Stimulated activated CD8-positive, alpha-beta memory T cell treated with anti-CD3 and anti-CD28 coated beads, Interleukin-7, amount 100 ng/mL, for 1 hour (primary cell): ENCODE measurements at places on chromosomes 12 and 14.

DNA sequence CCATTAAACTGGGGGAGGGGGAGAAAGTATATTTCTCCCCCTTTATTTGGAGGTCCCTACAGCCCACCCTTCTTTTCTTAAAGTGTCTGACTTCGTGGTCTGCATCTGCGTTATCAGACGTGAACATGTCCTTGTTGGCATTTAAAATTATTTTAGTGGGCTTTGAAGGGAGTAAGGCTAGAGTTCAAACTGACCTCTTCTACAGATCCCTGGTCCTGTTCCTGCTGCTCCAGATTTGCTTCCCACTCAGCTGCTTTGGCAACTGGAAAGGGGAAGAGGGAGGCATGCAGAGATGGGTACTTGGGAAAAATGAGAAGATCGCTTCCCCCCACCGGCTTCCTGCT is 611 bp upstream of the SIX6 start:
- no peak for DNase-seq

- DNase-seq: no peak
Observed at GRCh38 chr12:63877693-63878092, 33.2 kb downstream of the SRGAP1 start.

- no peak for DNase-seq
Observed at GRCh38 chr14:55772486-55772885, 192.5 kb downstream of the KTN1 start.

- DNase-seq: no peak
Observed at GRCh38 chr12:57829025-57829777, 10.7 kb upstream of the AVIL start.

GRCh38 chr12:102406033-102406584 is 74.3 kb downstream of the IGF1 start:
- no peak for DNase-seq

- no peak for DNase-seq
Observed at GRCh38 chr12:9899209-9899608, 17.9 kb downstream of the KLRF2 start.

DNA sequence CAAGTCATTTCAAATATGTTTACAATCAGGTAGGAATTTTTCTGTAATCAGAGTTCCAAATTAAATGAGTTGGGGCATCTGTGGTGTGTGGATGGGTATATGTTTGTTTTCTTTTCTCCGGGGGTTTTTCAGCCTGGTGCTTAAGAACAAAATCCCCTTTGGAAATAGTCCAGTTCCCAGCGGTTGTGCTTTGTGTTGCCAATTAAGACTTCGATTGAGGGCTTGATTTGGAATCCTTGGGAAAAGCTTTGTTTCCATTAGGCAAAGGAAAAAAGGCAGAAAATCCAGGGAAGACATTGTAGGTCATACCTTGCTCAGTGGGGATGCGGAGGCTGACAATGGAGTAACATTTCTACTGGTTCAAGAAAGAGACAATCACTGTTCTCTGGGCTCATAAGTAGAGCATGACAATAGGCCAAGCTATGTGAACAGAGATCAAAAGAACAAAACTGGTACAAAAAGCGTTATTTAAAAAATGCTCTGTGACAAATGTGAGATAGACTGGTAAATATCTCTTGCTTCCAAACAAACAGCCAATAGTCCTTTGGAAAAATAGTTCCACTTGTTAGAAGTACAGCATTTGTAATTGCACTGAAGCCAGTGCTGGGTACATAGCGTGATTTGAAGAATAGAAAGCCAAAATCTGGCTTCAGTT is 79.7 kb downstream of the EML1 start:
- no peak for DNase-seq

DNA sequence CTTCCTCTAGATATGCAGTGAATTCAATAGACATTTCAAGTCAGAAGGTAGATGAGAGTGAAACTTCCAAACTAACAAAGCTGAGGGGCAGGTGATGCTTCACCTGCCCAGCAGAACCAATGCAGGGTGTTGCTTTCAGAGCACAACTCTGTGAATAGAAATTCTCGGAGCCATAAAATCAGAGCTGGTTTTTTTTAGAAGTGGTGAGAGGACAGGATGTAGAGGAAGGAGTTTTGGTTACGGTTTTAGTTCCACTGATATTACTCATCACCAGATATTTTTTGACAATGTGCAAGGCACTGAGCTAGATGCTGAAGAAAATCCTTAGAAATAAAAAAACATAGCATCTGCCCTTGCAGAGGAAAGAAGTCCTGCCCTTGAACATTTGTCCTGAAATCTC is 62.2 kb downstream of the BMP4 start:
- no peak for DNase-seq

DNA sequence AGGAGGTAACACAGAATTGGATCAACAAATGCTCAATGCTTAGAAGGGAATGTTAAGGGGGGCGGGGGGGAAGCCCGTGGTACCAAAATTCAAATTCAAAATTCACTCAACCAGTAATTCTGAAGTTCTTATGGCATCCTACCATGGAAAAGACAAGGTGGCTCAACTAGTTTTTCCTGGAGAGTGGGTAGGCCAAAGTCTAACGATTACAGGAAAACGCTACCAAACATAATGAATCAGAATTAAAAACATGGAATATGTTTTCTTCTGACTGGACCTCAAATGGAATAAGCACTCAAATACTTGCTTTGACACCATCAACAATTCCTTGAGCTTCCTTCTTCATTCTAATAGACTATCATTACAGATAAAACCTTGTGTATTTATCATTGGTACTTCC is 2.3 kb downstream of the NACA start:
- DNase-seq: no peak

- no peak for DNase-seq
Observed at GRCh38 chr12:72523754-72524153, 251.6 kb downstream of the TRHDE start.
